Nasal cavity respiratory epithelium epithelial cell of viscerocranial mucosa (primary cell): ENCODE measurements at places on chromosomes 4 and X. TPM values are rescaled to one million over a fixed set of nuclear protein-coding genes. Genes with fewer than 3 reads are reported as not detected.

The SPANXD gene
- not detected in 2 replicates for total RNA-seq

The TMEM156 gene
- total RNA-seq = 3.8 and 4.8 TPM in 2 replicates

The CFAP47 gene
- total RNA-seq = 0.07 TPM in 1 of 2 replicates, not detected in the other

The TMPRSS11F gene
- total RNA-seq = 4.8 and 8.7 TPM in 2 replicates

The TEX13B gene
- not detected in 2 replicates for total RNA-seq

The RADX gene
- total RNA-seq = 2.7 and 3.0 TPM in 2 replicates

The AWAT1 gene
- total RNA-seq = not detected in 2 replicates

The PDZD11 gene
- total RNA-seq = 24.9 and 31.3 TPM in 2 replicates

The F8A1 gene
- 1.4 and 3.1 TPM in 2 replicates for total RNA-seq

The TRO gene
- total RNA-seq = 0.14 TPM in 1 of 2 replicates, not detected in the other

The PRKG2 gene
- 5.1 and 7.2 TPM in 2 replicates for total RNA-seq

The GNRHR gene
- under 0.01 and 0.07 TPM in 2 replicates for total RNA-seq

The FANCB gene
- total RNA-seq = 2.1 and 2.2 TPM in 2 replicates

The CFI gene
- 2.5 TPM in 1 of 2 replicates, not detected in the other for total RNA-seq
